ENCODE measurements at places on chromosomes 6 and 20.

DNA sequence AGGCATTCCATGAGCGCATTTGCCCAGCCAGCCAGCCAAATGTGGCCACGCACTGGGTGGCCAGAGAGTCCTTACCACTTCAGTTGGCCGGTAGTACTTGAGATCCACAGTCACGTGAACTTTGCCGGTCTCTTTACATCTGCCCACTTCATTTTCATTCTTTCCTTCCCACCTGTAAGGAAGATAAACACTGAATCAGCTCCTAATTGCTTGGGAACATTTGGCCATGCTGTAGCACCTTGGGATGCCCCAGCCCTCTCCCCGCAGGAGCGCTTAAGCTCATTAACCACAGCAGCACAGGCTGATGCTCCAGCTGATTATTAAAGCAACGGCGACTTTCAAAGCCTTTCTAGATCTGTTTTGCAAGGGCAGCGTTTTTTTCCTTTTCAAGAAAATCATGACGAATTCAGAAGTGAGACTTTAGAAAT is 116.6 kb downstream of the FOXC1 start:
- no peak for DNase-seq

- DNase-seq: no peak
These were observed 207.8 kb downstream of the TTLL2 start for GRCh38 chr6:167532410-167533288.

DNA sequence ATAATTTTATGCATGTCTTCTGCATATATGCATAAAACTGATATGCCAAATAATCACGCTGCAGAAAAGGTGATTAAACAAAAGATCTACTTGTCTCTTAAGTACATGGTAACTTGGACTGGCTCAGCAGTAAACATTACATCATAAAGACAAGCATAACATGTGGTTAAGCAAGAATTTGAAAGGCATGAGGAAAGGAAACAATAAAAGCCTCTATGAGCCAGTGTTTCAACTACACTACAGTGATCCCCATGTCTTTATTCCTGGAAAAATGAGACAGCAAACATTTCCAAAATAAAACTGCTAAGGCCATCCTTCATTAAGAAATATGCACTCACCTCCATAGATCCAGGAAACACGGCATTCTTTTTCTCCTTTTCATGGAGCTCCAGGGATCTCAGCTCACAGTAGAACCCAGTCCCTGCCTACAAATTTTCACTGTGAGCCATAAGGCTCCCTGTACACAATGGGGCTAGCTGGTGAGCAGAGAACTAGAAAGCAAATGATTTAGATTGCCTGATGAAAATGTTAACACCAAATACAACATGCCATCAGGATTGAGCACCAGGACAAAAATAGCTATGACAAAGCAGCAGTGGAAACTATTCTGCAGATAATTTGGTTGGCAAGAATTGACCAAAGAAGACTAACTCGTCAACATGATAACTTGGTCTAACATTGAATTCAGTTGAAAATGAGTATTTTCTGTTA is 156.1 kb downstream of the COL21A1 start:
- no peak for DNase-seq

- no peak for DNase-seq
These were observed 190.6 kb downstream of the MANEA start for GRCh38 chr6:95767897-95768463.

- no peak for DNase-seq
These were observed 87.9 kb downstream of the THBS2 start for GRCh38 chr6:169165561-169166300.

GRCh38 chr6:29763491-29764289 is 40.5 kb downstream of the HLA-F start:
- no peak for DNase-seq

- no peak for DNase-seq
These were observed 42.5 kb upstream of the TLDC2 start for GRCh38 chr20:36833275-36834020.

DNA sequence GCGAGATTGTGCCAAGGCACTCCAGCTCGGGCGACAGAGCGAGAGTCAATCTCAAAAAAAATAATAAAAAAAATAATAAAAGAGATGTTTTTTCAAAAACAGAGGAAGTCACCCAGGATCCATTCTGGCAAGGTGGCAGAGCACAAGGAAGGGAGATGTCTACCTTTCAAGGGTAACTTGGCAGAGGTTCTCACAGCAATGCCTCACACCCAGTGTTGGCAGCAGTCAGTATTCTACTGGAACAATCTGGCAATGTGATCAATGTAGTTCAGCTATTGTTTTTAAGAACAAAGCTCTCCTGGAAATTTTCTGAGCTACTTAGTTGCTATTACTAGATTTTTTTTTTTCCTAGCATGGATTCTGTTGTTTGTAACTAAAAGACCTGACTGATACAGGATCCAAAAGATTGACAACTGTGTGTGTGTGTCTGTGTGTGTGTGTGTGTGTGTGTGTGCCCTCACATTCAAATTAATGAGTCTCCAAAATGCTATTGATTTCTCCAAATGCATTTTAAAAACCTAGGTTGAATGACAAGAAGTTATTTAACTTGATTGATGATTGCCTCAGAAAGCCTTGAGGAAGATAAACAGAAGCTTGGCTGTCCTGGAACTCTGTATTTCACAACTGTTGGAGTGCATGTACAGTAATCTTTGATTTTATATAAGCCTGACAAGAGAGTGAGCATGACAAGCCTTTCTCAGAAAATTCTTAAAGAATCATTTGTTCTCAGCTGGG is 114.1 kb upstream of the RREB1 start:
- DNase-seq: no peak

DNA sequence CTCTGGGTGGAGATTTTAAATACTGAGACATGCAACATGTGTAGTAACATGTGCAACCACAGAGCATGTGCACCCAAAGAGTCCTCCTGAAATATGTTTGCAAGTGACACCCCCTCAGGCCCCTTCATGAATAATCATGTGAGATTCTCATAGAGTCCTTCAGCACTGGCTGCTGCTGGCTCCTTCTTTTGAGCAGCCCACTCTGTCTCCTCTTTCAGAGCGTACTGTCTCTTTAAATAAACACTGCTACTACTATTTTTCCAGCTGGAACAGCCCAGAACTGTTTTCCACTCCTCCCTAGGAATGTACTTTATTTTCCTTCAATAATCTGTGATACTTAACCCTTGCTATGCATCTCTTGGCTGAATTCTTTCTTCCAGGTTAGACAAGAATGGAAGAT is 42.0 kb downstream of the HLA-DRB5 start:
- DNase-seq: no peak

- no peak for DNase-seq
These were observed 148.6 kb upstream of the ARG1 start for GRCh38 chr6:131424475-131424874.

DNA sequence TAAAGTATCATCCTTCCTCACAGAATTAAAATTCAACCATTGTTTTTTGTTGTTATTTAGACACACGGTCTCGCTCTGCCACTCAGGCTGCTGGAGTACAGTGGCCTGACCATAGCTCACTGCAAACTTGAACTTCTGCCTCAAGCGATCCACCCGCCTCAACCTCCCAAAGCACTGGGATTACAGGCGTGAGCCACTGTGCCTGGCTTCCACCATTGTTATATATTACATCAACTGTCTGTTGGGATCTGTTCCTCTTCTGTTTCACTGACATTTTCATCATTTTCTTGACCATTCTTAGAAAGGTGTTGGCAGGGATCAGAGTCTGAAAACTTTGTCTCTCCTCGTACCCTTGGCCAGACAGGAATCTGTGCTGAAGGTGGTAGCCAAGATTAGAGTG is 21.3 kb upstream of the TULP1 start:
- DNase-seq: no peak

DNA sequence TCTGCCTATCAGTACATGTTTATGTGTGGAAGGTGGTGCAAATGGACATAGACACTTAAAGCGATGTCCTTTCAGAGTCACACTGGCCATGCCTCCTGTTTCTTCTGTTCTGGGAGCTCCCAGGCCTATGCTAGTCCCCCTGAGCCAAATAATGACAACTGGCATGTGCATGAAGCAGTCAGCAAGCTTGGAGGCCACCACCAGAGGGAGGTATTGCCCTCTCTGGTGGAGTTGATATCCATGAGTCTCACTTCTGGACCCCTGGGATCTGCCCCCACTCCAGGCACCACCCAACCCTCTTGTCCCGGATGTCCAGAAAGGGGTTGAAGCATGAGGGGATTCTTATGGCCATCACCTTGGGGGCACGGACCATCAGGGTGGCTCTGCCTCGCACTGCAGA is 172.2 kb downstream of the AIG1 start:
- no peak for DNase-seq

GRCh38 chr6:111175109-111175508 is 87.8 kb downstream of the SLC16A10 start:
- DNase-seq: no peak

DNA sequence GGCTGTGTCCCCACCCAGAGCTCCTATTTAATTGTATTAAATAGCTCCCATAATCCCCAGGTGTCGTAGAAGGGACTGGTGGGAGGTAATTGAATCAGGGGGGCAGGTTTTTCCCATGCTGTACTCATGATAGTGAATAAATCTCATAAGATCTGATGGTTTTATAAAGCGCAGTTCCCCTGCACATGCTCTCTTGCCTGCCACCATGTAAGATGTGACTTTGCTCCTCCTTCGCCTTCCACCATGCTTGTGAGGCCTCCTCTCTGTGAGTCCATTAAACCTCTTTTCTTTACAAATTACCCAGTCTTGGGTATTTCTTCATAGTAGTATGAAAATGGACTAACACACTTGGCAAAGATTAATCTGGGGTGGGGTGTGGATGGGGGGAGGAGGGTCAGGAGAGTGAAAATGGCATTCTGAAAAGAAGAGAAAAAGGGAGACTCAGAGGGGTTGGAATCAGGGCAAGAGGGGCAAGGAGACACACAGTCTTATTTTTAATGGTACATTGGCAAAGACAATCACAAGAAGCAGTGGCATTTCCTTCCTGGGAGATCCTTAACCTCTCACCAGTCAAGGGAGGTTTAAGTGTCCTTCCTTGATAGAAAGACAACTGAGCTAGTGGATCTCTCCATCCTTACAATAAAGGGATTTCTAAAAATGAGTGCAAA is 37.5 kb upstream of the NOX3 start:
- no peak for DNase-seq

GRCh38 chr20:62646851-62647520 is 4.7 kb downstream of the SLCO4A1 start:
- DNase-seq: no peak

DNA sequence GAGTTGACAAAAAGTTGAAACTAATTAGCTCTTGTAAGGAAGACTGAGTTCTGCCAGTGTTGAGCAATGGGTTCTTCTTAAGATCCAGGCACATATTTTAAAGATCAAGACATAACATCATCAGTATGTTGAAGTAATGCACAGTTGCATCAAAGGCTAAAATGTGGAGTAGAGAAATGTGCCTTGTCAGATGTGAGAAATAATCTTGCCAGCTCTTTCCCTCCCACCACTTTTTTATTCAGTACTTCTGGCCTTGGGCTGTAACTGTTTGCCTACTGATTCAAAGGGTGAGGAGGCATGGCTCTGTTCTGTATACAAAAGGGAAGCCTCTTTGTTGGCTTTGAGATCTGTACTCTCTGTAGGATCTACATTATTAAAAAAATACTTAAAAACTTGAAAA is 13.1 kb downstream of the PKIB start:
- DNase-seq: no peak

- DNase-seq: no peak
These were observed 159.3 kb upstream of the PLCB4 start for GRCh38 chr20:8909596-8909995.

DNA sequence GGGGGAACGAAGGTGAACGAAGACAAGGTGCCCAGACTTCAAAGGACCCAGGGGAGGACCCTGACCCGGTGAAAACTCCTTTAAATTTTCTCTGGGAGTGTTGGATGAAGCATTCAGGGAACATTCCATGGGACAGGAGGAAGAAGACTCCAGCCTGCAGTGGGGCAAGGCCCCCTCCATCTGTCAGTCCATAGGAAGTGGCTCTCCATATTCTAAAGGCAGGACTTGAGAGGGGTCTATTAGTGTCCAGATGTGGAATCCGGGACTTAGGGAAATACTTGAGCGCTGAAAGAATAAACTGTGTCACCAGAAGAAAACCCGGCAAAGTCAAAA is 3.2 kb upstream of the BPIFA2 start:
- no peak for DNase-seq

- no peak for DNase-seq
These were observed 452.8 kb downstream of the RFPL4B start for GRCh38 chr6:112799889-112800288.

GRCh38 chr6:97850458-97851212 is 567.6 kb upstream of the MMS22L start:
- DNase-seq: no peak

GRCh38 chr6:138986578-138986977 is 1.5 kb downstream of the REPS1 start:
- DNase-seq: no peak

DNA sequence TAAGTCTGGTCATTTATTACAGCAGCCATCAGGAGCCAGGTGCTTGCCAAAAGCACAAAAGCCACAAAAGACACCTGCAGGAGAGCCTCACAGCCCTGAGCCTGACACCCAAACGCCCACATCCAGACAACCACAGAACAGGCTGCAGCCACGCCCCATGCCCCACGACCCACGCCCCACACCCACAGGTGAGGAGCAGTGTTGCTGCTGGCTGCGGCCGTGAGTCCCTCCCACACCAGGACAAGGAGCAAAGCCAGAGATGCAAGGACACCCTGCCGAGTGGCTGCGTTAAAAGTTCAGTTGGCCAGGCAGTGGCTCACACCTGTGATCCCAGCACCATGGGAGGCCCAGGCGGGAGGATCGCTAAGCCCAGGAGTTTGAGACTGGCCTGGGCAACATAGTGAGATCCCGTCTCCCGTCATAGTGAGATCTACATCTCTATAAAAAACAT is 43.0 kb downstream of the SLC2A4RG start:
- no peak for DNase-seq

DNA sequence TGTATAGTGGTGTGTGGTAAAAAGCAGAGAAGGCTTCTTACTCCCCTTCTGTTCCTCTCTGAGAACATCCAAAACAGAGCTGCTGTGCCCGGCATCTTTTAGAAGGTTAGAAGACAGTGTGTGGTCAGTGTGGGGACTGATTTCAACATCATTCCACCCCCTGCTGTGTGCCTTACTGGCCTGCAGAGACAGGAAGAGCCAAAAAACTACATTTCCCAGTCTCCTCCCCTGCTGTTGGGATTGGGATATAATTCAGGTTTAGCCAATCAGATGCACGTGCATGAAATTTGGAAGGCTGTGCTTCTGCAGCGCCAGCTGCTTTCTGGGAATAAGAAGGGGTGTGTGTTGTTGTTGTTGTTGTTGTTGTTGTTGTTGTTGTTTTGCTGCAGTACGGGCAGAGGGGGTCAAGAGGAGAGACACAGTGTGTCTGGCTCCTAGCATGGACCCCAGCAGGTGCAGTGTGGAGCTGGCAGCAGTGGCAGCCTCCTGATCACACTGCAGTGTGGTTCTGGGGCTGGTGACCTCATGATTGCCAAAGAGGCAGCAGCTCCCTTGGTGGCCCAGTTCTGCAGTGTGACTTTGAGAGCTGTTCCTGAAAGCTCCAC is 74.7 kb downstream of the MRPL14 start:
- DNase-seq: no peak

DNA sequence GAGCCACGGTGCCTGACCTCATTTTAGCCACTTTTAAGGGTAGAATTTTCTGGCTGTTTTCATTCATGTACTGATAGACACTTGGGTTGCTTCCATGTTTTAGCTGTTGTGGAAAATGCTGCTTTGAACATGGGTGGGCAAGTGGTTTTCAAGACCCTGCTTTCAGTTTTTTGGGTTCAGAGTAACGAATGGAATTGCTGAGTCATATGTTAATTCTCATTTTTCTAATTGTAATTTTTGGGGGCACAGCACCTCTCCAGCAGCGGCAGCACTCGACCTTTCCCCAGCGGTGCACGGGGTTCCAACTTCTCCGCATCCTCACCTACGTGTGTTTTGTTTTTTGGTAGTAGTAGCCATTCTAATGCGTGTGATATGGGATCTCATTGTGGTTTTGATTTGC is 5.4 kb downstream of the NQO2 start:
- no peak for DNase-seq
